Hepatic stellate cell (primary cell): ENCODE measurements at places on chromosomes 3 and 15.

GRCh38 chr15:101063212-101063611, 144.1 kb downstream of the LRRK1 start:
- no peak for DNase-seq

DNA sequence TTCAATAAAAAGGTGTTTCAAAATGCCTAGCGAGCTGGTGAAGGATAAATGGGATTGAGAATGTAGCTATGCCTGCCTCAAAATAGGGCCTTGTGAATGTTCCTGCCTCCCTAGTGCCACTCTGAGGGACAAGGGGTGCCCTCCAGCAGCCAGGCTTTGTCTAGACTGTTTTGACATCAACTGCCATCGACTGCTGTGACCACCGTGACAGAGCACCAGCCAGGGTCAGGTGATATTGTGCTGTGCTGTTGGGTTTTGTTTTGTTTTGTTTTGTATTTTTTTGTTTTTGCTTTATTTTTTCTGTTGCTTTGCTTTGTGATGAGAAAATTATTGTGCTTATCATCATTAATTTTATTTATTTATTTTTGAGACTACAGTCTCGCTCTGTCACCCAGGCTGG, 144.8 kb downstream of the SMAD6 start:
- DNase-seq: no peak

- no peak for DNase-seq
Observed at GRCh38 chr3:42733501-42734262, 31.1 kb upstream of the HHATL start.

- DNase-seq: no peak
Observed at GRCh38 chr15:93703092-93703739, 528.1 kb upstream of the MCTP2 start.

- DNase-seq: no peak
Observed at GRCh38 chr3:25695731-25696420, 31.2 kb upstream of the TOP2B start.

DNA sequence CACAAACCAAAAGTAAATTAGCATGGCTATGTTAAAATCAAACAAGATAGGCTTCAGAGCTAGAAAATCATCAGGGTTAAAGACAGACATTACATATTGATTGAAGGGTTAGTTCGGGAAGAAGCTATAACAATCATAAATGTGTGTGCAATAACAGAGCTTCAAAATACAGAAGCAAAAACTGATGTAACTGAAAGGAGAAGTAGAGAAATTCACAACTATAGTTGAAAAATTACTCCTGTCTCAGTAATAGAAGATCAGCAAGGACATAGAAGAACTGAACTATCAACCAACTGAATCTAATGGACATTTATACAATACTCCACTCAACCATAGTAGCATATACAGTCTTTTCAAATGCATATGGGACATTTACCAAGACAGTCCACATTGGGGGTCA, 59.4 kb downstream of the MCTP2 start:
- no peak for DNase-seq

DNA sequence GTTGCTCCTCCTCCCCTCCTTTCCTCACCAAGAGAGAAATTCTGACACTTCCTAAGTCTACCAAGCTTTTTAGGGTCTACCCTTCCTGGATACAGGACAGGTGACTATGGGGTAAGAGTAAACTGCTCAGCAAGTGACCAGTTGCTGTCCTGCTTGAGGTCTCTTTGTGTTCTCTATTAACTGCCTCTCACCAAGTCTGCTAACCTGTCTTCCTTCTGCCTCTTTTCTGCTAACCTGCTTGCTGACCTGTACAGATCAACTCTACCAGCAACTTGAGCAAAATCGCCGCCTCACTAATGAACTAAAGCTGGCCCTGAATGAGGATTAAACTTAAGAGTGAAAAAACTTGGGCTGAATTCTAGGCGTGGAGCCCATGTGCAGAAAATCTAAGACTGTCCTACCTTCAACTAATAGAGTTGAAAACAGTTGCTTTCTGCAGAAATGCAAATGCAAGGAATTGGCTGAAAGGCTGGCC, 27.1 kb downstream of the TPM1 start:
- no peak for DNase-seq

DNA sequence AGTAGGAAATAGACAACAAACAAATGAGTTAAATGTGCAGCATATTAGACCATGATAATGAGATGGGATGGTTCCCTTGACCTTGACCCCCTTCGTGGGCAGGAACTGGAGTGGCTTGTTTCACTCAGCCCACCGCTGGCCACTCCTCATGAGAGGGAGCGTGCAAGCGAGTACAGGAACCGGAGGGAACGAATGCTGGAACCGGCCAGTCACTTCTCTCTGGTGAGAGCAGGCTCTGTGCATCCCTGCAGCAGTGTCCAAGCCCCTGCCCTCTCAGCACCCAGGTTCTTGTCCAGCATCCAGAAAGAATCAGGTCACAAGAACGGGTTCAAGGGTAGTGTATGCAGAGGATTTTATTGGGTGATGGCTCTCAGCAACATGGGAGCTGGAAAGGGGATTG, 17.2 kb upstream of the IREB2 start:
- no peak for DNase-seq

GRCh38 chr3:123713211-123713610, 128.4 kb upstream of the HACD2 start:
- no peak for DNase-seq

GRCh38 chr3:124200407-124200806, 208.5 kb upstream of the ROPN1 start:
- DNase-seq: no peak

GRCh38 chr3:115864911-115865310, 241.6 kb downstream of the GAP43 start:
- no peak for DNase-seq

DNA sequence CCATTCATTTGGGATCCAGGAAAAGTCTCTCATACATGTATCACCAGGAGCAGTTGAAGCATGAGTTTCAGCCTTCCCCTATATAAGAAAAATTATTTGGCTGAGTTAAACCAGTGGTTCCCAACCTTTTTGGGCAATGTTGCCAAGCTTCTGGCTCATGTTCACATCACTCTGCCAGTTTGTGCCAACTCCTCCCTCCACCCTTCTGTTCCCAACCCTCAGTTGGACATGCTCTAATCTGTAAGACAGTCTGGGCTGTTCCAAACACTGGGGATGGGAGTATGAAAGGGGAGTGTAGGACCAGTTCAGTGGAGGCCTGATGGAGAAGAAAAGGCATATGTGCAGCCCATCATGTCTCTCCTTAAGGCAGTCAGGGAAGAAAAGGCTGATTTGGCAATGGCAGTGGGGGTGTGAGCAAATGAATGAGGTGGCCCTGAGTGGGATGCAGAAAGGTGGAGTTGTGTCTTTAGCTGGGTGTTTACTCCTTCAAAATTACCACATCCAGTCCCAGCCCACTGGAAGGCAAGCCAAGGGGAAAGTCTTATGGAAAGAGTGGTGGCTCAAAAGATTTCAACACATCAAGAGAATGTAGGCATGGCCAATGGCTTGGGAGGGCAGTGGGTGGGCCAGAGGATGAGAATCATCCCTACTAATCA, 32.0 kb upstream of the PRICKLE2 start:
- DNase-seq: no peak

DNA sequence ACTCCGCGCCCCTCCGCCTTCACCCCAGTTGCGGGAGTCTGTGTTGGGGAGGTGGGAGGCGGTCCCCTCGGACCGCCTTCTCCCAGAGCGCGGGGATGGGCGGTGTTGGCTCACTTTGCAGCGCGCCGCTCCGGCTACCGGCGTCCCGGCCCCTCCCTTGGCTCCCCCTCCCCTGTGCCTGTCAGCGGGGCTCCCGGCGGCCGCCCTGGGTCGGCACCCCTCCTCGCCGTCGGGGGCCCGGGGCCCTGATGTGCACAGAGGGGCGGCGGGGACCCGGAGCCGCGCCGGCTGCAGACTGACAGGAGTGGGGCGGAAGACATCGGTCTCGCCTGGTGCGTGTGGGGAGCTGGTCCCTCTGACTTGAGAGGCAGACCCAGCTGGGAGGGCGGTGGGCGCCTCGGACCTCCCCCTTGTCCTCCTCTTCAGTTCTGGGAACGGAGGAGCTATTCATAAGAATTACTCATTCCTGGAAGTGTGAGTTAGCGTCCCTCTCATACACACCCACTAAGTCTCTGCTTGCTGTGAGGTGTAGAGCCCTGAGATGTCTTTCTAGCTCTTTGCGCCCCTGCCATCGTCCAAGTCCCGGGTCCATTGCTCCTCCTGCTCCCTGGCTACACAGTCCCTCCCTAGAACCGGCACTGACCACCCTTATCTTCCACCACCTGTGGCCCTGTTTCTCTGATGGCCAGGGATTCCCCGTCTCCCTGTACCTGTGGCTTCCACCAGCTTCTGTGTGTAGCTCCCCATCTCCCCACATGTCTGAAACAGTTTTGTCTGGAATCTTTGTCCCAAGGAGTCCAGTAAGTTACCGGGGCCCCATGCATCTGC, 42.3 kb upstream of the ROPN1 start:
- peak; percentile 8 for DNase-seq

GRCh38 chr3:186798239-186798874, 7.9 kb downstream of the RFC4 start:
- no peak for DNase-seq

DNA sequence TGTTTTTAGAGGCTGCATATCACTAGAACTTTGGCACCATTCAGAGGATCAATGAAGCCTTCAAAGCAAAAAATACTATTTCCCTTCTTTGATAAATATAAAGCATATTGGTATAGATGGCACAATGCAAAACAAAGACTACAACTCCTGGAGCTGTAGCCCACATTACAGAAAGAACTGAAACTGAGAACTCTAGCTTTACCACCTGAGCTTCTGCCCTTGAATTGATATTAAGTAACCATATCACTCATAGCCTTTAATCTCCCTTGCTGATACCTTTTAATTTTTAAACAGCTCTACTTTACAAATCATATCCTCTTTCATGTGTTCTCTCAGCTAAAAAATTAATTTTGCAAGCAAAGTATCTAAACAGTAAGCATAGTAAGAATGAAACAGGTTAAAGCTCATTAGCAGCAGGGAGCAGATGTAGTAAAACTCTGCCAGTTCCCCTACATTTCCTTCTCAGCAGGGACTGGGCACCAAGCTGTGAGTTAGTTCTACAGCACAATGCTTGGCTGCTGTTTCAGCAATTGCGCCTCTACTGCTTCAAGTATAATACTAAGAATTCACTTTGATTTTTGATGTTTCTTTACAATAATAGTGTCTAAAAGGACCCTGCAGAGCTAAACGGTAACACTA, 97.9 kb upstream of the NANOGP8 start:
- DNase-seq: no peak

DNA sequence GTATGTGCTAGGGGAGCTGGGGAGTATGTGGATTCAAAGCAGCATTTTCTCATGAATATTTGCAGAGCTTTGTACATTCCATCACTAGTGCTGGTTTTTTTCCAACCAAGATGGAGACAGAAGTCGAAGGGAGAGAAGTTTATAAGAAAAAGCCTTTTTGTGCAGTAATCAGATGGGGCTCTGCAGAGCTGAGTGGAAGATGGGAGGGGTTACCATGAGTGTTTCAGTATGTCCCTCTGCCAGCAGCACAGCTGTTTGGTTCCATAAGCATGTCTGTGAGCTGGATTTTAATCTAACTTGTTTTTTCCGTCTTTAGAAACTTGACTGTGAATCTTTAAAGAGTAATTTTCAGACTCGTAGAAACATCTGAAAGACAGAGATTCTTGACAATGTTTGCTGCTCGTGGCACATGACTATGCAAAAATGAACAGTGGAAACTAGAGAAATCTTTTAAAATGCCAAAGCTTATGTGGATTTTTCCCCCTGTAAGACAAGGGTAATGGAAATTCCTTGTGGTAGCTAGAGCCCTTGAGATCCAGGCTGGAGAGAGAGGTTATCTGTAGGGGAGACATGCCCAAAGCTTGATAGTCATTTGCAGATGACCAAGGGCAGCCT, 20.3 kb downstream of the STARD9 start:
- DNase-seq: no peak

- peak; percentile 58 for DNase-seq
Observed at GRCh38 chr15:92808598-92809063, 91.5 kb upstream of the CHD2 start.

- no peak for DNase-seq
Observed at GRCh38 chr15:26091184-26091583, 228.1 kb upstream of the ATP10A start.

DNA sequence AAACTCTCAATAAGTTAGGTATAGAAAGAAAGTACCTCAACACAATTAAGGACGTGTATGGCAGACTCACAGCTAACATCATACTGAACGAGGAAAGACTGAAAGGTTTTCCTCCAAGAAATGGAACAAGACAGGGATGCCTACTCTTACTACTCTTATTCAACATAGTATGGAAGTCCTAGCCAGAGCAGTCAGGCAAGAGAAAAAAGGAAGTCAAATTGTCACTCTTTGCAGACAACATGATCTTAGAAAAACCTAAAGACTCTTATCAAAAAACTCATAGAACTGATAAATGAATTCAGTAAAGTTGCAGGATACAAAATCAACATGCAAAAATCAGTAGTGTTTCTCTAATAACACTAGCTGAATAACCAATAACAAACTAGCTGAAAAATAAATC, 96.0 kb downstream of the C3orf70 start:
- no peak for DNase-seq

GRCh38 chr15:26106556-26106955, 243.4 kb upstream of the ATP10A start:
- no peak for DNase-seq

GRCh38 chr15:96851613-96852012, 521.1 kb downstream of the NR2F2 start:
- DNase-seq: no peak

DNA sequence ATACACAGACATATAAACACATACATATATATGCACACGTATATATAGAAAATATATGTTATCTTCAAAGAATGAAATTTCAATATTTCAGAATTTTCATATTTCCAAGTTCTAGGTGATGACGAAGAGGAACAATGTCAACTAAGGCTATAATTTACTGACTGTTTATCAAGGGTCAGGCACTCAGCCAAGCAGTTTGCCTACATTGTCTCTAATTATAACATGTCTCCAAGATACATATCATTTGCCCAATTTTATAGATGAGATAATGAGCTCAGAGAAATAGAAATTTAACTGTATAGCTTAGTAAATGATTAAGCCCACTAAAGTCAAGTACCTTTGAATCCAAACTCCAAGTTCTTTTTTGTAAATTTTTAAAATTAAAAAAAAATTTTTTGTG, 99.9 kb upstream of the PLSCR4 start:
- no peak for DNase-seq

DNA sequence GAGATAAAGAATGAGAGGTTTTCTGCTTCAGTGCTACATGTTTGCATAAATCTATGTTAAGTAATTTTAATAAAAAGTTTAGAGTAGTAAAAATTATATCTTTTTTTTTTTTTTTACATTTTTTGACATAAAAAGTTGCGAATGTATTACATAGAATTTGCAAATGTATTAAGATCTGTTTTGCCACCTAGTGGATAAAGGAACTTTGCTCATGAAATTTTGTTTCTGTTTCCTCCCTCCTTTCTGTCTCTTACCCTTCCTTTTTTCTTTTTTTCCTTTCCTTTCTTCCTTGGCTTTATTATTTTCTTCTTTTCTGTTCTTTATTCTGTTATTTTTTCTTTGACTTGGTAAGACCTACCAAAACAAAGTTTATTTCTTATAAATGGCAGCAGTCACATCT, 58.5 kb upstream of the UTS2B start:
- DNase-seq: no peak

DNA sequence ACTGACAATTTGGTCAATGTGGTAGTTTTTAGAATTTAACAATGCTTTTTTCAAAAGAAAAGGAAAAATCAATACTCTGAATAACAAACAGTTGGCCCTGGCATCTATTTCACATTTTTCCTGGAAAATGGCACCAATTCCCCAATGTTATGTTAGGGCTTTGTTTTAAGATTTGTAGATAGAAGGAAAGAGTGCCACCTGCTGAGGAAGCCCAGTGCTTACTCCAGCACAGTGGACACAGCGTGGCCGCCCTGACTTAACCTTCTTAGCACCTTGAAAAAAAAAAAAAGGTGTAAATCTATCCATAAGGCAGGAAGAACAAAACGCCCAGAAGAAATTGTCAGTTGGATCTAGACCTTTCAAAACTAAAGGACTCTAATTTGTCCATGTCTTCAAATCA, 110.7 kb upstream of the CNTN4 start:
- no peak for DNase-seq
